Type B pancreatic cell (in vitro differentiated cells): ENCODE measurements at places on chromosomes 2 and 18. TPM values are rescaled to one million over a fixed set of nuclear protein-coding genes. Genes with fewer than 3 reads are reported as not detected.

Gene PER2
- total RNA-seq = 14.0 and 15.5 TPM in 2 replicates

Gene GNLY
- total RNA-seq = not detected in 2 replicates

Gene DQX1
- 1.4 and 3.2 TPM in 2 replicates for total RNA-seq

- H3K4me3 ChIP-seq = peak overlapping the region; percentile 93
- peak; percentile 74 for DNase-seq
- no peaks in the 10 kb centered on the region for H3K36me3 ChIP-seq
- peaks cover 39% of the 10 kb centered on the region for H3K4me1 ChIP-seq
- H3K27ac ChIP-seq = peak overlapping the region; percentile 88
Observed at GRCh38 chr18:25349131-25349925, 2.6 kb downstream of the ZNF521 start.

- no peaks in the 10 kb centered on the region for H3K27me3 ChIP-seq
- no peak overlapping the region for H3K4me3 ChIP-seq
- H3K36me3 ChIP-seq = peaks cover 20% of the 10 kb centered on the region
- H3K27ac ChIP-seq = no peak overlapping the region
- H3K4me1 ChIP-seq = peaks cover 18% of the 10 kb centered on the region
- DNase-seq = no peak
Observed at GRCh38 chr2:196249860-196250259, 78.5 kb upstream of the STK17B start.

- H3K27me3 ChIP-seq = no peaks in the 10 kb centered on the region
- peaks cover 21% of the 10 kb centered on the region for H3K4me1 ChIP-seq
- DNase-seq = no peak
- no peak overlapping the region for H3K27ac ChIP-seq
Observed at GRCh38 chr2:64196963-64197362, 52.7 kb upstream of the PELI1 start.

DNA sequence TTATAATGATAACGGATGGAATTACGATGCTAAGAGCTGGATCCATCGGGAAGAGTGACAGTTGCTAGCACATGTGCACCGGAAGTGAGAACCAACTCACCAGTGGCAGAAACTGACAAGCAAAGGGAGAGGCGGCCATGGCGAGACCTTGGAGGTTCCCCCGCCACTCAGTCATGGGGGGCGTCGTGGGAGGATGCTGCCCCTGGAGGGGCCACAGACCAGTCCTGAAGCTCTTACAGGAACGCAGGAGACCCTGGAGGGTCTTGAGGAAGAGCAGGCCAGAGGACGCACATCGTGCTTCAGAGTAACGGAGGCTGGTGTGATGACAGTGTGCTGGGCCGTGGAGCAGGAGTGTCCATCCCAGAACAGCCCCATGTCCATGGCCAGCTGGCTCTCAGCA, 53.1 kb upstream of the KCNG2 start:
- H3K4me3 ChIP-seq = no peak overlapping the region
- H3K4me1 ChIP-seq = peaks cover 3% of the 10 kb centered on the region
- no peak for DNase-seq
- no peak overlapping the region for H3K27ac ChIP-seq

DNA sequence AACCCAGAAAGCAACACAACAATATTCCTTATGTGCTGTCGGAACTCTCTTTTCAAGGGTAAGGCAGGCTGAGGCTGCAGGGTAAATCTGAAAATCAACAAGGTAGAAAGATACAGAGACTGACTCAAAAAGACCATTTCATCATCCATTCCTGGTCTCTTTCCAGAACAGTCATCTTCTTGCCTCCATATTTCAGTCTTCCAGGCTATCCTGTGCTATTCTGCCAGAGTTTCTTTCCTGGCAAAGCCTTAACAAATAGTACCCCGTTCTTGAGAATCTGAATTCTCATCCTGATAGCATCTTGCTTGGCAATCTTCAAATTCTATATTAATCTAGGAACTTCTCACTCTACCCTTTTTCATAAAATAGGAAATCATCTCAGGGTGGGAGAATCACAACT, 15.5 kb downstream of the DPP10 start:
- H3K27ac ChIP-seq = no peak overlapping the region
- no peak overlapping the region for H3K4me3 ChIP-seq
- no peak for DNase-seq
- H3K4me1 ChIP-seq = no peaks in the 10 kb centered on the region
- no peaks in the 10 kb centered on the region for H3K27me3 ChIP-seq

DNA sequence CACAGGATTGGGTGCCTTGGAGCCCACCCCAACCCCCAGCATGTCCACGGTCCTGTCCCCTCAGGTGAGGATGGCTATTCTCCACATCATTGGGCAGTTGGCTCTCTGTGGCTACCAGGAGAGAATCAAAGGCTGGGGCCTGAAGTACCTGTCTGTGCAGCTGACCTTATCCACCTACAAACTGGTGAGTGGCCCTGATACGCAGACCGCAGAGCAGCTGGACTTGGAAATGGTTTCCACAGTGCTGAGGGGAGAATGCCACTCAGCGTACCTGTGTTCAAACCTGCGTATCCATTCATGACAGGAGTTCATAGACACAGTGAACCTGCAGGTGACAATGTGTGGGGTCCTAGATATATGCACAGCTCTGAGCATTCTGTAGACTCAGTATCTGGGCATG, 21.6 kb downstream of the MROH2A start:
- DNase-seq = no peak
- peaks cover 21% of the 10 kb centered on the region for H3K27me3 ChIP-seq
- H3K4me3 ChIP-seq = no peak overlapping the region
- H3K4me1 ChIP-seq = no peaks in the 10 kb centered on the region
- no peaks in the 10 kb centered on the region for H3K36me3 ChIP-seq

DNA sequence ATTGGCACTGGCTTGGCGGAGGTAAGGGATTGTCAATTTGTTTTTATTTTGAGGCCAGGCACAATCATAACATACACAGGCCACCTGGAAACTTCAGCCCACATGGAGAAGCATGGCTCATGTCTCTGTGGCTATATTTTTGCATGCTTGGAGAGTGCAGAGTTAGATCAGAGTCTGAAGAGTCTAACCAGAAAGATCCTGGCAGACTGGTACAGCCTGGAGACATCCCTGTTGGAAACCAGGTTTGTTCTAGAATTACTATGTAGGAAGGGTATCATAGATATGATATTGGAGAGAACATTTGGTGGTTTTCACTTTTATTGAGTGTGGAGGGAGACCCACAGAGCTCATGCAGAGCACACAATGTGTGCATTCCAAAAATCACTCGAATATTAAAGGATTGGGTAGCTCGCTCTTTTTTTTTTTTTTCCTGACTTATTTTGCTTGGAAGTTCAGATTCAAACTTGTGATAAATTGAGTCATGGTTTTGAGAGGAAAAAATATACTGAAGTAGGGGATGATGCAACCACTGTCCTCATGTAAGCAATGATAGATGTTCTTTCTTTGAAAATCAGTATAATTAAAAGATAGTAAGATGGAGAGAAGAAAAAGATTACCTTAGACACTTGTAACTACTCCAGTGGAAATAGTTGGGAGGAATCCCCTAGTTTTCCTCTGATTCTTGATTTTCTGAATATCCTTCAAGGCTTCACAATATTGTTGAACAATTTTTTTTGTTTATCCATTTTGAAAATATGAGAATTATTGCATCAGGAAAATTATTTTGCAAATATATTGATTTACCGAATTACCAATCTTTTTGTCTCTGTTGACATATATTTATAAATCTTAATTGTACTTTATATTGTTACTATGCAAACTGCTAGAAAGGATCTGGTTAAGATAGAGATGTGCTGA, 185.7 kb upstream of the ZEB2 start:
- peaks cover 12% of the 10 kb centered on the region for H3K27me3 ChIP-seq
- H3K4me3 ChIP-seq = no peak overlapping the region
- no peaks in the 10 kb centered on the region for H3K36me3 ChIP-seq
- no peak for DNase-seq
- no peak overlapping the region for H3K27ac ChIP-seq

DNA sequence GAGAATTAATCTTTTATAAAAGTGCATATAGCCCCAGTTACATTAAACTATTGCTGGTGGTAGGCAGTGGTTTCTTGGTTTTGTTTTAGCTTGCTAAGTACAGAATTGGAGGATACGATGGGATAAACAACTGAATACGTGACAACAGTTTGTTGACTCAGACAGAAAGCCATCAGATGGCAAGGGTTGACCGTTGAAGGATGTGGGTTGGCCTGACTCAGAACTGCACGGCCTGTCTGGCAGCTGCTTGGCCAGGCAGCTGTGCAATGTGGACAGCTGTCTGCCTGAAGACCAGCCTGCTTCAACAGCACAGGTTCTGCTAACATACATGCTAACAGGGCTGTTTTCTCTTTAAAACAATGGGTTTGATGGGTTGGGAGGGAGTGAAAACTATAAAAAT, 46.6 kb downstream of the PRKRA start:
- H3K27ac ChIP-seq = no peak overlapping the region
- H3K4me3 ChIP-seq = no peak overlapping the region
- no peaks in the 10 kb centered on the region for H3K36me3 ChIP-seq
- no peaks in the 10 kb centered on the region for H3K4me1 ChIP-seq

GRCh38 chr2:168466834-168467565, 10.9 kb downstream of the CERS6 start:
- no peak for DNase-seq
- peaks cover 5% of the 10 kb centered on the region for H3K36me3 ChIP-seq
- peaks cover 48% of the 10 kb centered on the region for H3K4me1 ChIP-seq
- H3K27ac ChIP-seq = peak overlapping the region; percentile 18
